ENCODE measurements at places on chromosomes 7 and 10.

DNA sequence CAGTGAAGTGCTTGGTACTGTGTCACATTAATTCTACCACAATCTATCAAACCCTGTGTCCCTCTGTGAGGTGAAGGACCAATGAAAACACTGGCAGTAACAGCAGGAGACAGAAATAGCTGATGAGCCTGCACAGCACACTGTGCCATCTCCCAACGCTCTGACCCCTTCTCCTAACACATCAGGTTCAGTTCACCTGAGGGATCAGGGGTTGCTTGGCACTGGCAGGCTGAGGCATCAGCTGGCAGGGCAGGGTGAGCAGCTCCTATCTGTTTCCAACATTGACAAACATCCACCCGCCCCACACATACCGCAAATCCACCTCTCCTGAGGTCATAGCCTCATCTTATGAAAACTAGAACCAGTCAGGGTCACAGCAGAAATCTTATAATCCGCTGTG lies 120.9 kb downstream of the ICA1 start:
- no peak for DNase-seq

DNA sequence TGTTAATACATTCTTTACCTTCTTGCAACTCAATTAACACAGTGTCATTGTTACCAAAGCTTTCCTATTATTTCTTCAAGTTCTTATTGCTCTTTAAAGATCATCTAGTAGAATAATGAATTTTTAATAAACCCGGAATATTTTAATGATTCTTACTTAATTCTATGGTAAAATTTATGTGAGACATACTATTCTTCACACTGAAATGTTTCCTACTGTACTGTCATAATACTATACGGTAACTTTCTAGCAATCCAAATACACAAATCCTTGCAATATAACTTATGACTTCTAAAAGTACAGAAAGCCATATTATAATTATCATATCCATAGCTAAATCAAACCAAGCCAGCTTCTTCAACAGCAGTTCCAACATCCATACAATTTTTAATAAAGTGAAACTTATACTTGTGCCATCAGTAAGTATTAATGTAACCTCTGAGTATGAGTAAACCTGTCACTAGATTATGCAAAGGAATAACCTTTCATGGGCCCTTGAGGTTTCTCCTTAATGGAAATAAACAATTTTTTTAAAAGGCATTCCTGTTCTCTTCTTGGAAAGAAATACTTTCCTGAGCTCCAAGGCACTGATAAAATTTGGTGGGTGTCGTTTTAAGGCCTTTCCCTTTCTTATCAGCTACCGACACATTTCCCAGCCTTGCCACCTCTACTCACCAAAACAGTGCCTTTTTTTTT lies 87.4 kb downstream of the IMMP2L start:
- no peak for DNase-seq

DNA sequence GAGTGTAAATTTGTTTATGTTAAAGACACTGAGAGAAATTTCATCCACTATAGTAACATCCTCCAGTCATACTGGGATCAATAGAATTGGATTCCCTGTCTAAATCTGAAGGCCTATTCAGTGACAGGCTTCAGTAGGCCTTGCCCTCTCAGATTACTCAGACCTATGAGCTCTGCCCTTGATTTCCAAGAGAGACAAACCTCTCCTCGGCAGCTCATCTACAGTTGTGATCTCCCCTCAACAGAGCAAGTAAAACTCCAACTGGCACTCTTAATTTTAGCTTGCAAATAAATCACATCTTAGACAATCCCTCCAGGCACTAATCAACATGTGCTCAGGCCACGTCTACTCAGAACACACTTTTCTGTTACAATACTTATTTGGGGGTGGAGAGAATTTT lies 1191.4 kb upstream of the PHF14 start:
- no peak for DNase-seq

GRCh38 chr7:157547102-157547501 lies 210.3 kb downstream of the DNAJB6 start:
- DNase-seq, result no peak

DNA sequence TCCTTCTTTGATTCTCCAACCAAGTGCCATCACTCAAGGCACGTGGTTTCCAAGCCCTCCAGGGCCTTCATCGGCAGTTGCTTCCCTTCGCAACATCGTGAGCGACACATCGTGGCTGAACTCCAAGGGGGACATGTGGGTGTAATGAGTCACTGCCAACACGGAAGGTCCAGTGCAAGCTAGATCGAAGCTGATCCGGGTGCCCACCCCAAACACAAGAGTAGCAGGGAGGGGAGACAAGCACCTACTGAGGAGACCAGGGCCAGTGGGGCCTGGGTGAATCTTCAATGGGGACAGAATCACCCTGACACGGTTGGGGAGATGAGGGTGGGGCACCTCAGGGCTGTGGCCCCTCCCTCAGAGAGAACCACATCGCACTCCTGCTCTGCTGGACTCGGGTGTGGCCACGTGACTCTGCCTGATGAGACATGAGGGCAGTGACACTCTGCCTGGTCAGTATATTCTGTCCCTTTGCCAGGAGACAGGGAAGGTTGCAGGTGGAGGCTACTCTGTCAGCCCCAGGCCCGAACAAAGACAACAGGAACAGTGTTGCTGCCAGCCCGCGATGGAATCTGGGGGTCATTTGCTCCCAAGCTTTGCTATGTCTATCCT lies 36.8 kb upstream of the HSPA12A start:
- DNase-seq, result no peak

- DNase-seq, result no peak
Observed at GRCh38 chr7:39005036-39005435, 27.3 kb downstream of the POU6F2 start.

DNA sequence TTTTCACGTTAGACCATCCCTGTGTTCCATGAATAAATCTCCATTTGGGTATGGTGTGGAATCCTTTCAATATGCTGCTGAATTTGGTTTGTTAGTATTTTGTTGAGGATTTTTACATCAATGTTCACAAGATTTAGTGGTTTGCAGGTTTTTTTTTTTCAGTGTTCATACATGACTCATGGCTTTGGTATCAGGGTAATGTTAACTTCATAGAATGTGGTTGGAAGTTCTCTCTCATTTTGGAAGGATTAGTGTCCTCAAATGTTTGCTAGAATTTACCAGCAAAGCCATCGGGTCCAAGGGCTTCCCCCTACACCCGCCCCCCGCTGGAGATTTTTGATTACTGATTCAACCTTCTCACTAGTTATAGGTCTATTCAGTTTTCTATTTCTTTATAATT lies 398.0 kb downstream of the NXPH1 start:
- DNase-seq, result no peak

All from effector CD4-positive, alpha-beta T cell (primary cell).